ENCODE measurements at places on chromosomes 12 and 14. TPM values are rescaled to one million over a fixed set of nuclear protein-coding genes. Genes with fewer than 3 reads are reported as not detected.

The GUCY2C gene
- 1.3 TPM for total RNA-seq

- no peak for DNase-seq
Measured at GRCh38 chr12:24482882-24483604, 465.9 kb downstream of the BCAT1 start.

The SP7 gene
- total RNA-seq: not detected

The SERPINA9 gene
- not detected for total RNA-seq

DNA sequence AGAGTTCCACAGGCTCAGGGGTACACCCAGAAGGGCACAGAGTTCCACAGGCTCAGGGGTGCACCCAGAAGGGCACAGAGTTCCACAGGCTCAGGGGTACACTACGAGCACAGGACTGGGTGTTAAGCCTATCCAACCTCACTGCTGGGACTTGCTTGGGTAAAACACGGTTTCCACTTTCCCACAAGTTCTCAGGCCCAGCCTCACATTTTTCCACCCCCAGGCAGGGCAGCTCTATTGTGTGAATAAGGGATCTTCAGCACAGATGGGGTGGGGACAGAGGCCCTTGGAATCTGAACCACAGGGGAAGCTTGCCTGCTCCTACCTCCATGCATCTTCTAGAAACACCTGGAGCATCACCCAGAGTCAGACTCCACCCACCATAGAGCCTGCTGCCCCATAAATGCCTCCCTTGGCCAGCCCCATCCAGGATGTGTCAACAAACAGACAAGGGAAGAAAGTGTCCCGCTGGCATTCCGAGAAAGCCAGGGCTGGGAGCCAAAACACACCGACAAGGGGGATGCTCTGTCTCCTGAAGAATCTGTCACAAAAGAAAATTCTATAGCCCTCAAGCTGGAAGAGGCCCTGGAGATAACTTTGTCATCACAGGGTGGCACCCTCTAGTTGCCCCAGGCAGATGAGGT is 4.8 kb downstream of the CRACR2A start:
- DNase-seq: peak; percentile 17

DNA sequence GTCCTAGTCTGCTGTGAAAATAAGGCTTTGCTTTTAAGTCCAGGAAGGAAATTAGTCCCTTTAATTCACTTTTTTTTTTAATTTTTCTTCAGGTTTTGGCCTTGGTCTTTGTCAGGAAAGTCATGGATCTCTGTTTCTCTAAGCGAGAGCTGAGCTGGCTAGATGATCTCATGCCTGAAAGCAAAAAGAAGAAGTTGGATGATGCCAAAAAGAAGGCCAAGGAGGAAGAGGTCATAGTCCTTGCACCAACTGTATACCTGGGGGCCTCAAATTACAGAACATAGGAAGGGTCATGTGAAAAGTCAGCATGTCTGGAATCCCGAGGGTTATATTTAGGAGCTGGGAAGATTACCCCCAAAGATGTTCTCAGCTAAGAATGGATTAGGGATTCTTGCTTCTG is 72.3 kb downstream of the SLC4A8 start:
- no peak for DNase-seq

The IL31 gene
- not detected for total RNA-seq

DNA sequence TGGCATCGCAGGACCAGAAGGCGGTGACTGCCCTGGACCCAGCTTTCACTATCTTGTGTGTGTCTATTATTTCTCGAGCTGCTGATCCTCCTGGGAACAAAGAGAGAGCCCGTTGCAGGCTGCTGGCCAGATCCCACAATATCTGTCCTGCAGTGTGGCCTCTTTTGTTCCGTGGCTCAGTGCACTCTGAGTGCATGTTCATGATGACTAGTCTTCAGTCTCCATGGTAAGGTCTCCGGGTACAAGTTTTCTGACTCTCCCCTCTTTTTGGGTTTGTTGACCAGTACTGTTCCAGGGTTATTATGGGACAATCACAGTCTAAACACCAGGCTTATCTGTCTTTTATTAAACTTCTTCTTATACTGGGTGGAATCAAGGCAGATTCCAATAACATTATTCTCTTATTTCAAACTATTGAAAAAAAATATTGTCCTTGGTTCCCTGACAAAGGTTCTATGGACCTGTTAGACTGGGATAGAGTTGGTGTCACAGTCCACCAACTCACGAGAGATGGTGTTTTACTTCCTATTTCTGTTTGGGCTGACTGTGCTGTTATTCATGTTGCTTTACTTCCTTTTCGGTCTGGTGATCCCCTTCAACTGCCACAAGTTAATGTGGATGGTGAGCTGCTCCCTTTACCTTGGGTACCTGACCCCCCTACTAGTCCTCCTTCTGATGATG is 192.9 kb upstream of the ALG10B start:
- DNase-seq: no peak

The NFE2 gene
- 1.5 TPM for total RNA-seq

The FOXG1 gene
- 0.07 TPM for total RNA-seq

- DNase-seq: no peak
Measured at GRCh38 chr14:22793976-22794375, 21.3 kb downstream of the SLC7A7 start.

The LTBP2 gene
- total RNA-seq: 0.75 TPM

The PLEKHG7 gene
- total RNA-seq: not detected

- peak; percentile 27 for DNase-seq
Measured at GRCh38 chr14:105257464-105257863, 9.1 kb downstream of the BTBD6 start.

DNA sequence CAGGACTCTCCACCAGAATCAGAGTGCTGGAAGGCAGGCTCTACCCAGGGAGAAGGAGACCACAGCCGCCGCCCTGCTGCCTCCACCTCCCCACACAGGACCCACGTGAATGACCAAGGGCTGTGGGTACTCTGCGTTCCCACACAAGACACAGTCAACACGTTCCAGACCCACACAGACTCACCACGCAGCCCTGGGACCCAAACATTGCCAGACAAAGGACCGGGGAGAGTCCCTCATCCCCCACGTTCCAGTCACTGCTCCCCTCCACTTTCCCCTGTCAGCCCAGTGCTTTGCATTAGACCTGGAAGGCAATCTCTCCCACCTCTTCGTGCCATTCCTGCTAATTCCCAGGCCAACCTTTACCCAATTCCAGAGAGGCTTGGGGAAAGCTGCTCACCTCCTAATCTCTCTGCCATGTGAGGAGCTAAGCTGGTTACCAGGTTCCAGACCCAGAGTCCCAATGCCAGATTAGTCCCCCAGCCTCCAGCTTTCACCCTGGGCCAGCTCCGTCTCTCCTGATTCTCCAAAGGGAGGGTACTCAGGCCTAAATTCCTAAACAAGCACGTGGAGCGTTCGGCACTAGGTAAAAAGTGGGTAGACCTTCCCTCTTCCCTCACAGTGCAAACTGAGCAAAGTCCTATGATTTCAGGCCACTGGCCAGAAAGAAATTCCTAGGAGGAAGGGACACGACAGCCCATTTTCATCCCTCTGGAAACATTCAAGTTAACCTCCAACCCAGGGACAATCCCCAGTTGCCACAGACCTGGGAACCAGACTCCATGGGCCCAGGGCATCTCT is 4.9 kb downstream of the SLC6A13 start:
- DNase-seq: no peak
